Fibroblast of skin of scalp (primary cell): ENCODE measurements at places on chromosomes 16 and 17.

DNA sequence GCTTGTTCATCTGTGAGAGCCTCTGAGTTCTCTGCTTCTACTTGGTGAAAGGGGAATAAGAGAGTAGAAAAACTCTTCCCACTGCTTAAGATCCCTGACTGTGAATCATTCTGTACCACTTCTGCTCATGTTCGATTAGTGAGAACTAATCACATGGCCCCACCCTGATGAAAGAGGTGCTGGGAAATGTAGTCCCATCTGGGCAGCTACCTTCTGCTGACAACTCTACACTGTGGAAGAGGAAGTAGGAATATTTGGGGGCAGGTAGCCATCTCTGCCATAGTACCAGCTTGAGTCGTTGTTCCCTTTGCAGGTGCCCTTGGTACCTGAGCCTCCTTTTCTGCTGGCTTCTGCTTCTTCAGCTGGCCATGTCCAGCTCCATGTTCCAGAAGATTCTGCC lies 29.9 kb downstream of the NKD1 start:
- DNase-seq, result no peak

GRCh38 chr17:33258296-33258695 lies 34.8 kb downstream of the ASIC2 start:
- DNase-seq, result no peak

DNA sequence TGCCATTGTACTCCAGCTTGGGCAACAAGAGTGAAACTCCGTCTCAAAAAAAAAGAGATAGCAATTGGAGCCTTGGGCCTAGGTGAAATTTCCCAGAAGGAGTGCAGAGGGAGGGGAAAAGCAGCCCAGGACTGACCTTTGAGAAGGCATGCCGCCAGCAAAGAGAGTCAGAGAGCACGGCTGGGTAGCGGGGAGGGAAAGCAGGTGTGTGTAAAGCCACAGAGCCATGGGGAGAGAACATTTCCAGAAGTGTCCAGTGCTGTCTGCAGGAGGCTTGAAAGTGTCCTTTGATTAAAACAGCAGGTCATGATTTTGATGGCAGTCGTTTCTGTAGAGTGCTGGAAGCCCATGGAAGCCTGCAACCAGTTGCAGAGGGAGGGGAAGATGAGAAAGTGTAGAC lies 8.1 kb downstream of the C16orf54 start:
- no peak for DNase-seq

DNA sequence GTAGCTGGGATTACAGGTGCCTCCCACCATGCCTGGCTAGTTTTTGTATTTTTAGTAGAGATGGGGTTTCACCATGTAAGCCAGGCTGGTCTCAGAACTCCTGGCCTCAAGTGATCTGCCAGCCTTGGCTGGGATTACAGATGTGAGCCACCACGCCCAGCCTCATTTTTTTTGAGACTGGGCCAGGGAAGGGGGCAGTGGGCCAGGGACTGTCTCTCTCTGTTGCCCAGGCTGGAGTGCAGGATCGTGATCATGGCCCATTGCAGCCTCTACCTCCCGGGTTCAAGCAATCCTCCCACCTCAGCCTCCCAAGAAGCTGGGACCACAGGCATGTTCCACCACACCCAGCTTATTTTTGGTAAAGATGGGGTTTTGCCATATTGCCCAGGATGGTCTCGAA lies 16.0 kb downstream of the RSL1D1 start:
- no peak for DNase-seq

DNA sequence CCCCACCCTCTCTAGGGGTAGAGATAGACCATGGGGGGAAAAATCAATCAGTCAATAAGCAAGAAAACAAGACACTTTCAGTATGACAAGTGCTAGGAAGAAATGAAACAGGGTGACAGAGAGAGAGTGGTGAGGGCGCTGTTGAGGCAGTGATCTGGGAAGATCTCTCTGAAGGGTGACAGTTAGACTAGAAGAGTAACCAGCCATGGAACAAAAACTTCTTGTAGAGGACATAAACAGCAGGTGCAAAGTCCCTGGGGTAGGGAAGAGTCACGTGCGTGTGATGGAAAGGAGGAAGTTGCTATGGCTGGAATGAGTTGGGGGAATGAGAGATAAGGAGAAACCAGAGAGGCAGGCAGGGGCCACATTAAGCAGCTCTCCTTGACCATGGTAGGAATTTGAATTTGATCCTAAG lies 16.8 kb upstream of the EMP2 start:
- no peak for DNase-seq

- DNase-seq, result no peak
Measured at GRCh38 chr16:75996491-75996890, 270.2 kb upstream of the CPHXL start.

DNA sequence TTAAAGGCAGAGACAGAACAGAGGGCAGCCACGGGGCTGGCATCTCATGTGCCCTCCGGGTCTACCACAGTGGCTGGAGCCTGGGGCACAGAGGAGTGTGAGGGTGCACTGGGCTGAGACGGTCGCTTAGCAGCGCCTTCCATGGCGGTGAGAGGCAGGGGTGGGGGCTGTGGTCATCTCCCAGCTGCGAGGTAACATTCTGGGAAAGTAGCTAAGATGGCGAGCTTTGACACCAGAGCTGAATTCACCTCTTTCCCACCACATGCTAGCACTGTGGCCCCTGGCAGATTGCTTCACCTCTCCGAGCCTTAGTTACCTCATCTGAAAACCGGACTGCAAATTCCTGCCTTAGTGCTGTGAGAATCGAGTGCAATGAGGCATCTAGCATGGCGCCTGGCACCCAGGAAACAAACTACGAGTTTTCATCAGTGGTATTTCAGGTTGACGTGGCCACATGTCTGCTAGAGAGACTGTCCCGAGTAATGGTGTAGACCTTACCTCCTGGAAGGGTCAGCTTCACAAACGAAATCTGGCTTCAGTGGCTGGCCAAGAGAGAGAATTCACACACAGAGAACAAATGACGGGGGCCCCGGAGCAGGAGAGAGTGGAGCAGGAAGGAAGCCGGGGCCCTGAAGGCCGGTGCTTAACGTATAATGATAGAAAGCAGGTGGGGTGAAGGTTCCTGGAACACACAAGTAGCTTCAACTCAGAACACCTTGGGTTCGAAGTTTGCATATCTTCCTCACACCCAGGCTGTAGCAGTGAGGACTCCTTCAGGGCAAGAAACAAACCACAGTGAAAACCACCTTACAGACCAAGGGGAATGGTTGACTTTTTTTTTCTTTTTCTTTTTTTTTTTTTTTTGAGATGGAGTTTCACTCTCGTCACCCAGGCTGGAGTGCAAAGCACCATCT lies 63.9 kb upstream of the RPH3AL start:
- DNase-seq, result no peak

DNA sequence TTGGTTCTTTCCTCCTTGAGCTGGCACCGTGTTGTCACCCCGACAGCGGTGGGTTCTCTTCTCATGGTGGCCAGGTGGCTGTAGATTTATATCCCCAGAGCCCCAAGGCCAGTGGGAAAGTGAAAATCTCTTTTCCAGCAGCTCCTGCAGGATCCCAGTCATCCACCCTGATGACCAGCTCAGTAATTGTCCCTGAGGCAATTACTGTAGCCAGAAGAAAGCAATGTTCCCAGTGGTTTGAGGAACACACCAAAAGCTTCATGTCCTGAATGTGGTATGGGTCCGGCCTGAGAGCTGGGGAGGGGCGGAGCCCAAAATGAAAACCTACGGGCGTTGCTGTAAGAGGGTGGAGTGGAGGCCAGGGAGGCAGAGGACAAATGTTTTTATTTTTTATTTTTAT lies 69.0 kb downstream of the WSB1 start:
- no peak for DNase-seq

DNA sequence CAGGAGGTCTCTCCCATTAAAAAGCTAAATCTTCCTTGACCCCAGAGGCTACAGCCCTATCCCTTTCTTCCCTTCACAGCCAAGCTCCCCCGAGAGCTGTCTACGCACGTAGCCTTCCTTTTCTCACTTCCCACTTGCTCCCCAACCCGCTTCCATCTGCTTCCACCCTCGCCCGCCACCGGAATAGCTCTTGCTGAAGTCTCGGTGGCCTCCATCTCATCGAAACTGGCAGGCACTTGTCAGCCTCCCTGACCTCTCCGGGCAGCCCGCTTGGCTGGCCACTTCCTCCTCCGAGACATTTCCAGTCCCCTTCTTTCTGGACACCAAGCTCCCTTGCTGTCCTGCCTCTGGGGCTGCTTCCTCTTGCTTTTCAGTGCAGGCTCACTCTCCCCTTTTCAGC lies 10.7 kb upstream of the EPOP start:
- DNase-seq, result no peak

DNA sequence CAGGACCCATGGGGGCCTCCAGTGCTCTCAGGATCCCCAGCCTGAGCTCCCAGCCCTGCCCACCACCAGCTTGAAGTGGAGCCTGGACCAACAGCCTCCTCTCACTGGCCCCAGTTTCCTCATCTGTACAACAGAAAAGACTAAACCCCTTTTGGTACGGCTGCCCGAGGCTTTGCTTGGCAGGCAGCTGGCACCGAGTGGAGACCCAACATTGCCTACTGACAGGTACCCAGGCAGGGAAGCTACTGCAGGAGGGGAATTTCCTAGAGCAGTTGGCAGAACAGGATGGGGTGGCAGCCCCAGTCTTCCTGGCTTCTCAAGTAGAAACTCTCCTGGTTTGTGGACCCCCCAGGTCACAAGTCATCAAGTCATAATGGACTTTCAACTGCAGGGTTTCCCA lies 14.2 kb downstream of the SREBF1 start:
- no peak for DNase-seq

- peak; percentile 72 for DNase-seq
Measured at GRCh38 chr16:17802571-17802970, 331.8 kb upstream of the XYLT1 start.

GRCh38 chr16:70563636-70564035 lies 40.0 kb downstream of the SF3B3 start:
- DNase-seq, result no peak

GRCh38 chr17:35062308-35062707 lies 1.2 kb downstream of the RFFL start:
- DNase-seq, result no peak

- DNase-seq, result no peak
Measured at GRCh38 chr16:1403733-1404132, 10.8 kb downstream of the UNKL start.

DNA sequence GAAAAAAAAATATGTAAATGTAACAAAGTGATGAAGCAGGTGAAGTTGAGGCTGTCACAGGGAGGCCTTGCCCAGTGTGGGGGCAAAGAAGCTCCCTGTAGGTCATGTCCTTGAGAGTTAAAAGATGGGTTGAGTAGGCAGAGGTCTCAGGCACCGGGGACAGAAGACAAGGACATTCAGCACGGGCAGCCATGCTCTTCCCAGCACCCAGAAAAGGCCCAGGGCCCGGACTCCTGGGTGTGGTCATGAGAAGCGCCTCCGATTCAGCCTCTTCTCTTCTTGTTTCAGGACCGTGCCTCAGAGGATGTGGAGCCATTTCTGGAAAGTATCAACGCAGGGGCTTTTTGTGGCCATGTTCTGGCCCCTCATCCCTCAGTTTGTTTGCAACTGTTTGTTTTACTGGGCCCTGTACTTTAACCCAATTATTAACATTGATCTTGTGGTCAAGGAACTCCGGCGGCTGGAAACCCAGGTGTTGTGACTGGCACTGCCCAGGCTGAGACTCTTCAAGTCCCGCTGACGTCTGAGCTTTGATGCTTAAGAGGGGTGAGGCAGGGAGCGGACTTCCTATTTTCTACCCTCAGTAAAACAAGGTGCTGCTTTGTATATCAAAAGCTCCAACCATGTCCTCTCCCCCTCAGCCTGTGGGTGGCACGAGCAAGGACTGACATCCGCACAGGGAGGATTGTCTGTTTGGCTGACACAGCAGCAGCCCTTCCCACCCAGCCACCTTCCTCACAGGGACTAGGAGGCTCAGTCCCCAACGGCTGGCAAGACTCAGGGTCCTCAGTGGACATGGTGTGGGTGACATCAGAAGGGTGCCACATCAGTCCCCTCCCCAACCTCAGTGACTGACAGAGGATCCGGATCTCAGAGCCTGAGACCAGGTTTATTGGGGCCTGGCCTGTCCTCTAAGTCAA lies 26.5 kb downstream of the PLA2G10 start:
- DNase-seq, result no peak

- no peak for DNase-seq
Measured at GRCh38 chr16:80883159-80883642, 78.8 kb upstream of the CDYL2 start.

GRCh38 chr17:48173191-48173984 lies 65.8 kb downstream of the SNX11 start:
- no peak for DNase-seq

- DNase-seq, result no peak
Measured at GRCh38 chr17:28182559-28182958, 136.4 kb upstream of the TMEM97 start.

DNA sequence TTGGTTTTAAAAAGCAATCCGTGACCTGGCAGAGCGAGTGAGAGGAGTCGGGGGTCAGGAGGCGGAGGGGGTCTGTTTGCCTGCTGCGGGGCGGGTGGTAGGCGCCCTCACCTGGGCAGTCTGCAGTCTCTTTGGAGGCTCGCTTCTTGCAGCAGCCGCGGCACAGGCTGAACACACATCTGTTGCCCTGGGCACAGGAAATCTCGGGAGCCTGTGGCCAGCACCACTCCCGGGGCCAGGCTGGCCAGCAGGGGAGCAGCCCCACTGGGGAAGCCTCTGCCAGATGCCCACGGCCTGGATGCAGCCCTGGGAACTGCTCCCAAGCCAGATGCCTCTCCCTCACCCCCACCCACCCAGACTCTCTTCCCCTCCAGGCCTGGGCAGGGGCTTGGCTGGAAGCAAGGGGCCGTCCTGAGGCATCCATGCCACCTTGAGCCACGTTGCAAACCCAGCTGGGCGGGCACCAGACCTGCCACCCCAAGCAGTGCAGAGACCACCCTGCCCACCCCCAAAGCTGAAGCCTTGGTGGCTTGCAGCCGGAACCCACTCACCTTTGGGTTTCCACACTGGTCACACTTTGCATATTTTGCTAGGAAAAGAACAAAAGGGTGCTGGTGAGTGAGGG lies 6.6 kb downstream of the GPS1 start:
- DNase-seq, result no peak

DNA sequence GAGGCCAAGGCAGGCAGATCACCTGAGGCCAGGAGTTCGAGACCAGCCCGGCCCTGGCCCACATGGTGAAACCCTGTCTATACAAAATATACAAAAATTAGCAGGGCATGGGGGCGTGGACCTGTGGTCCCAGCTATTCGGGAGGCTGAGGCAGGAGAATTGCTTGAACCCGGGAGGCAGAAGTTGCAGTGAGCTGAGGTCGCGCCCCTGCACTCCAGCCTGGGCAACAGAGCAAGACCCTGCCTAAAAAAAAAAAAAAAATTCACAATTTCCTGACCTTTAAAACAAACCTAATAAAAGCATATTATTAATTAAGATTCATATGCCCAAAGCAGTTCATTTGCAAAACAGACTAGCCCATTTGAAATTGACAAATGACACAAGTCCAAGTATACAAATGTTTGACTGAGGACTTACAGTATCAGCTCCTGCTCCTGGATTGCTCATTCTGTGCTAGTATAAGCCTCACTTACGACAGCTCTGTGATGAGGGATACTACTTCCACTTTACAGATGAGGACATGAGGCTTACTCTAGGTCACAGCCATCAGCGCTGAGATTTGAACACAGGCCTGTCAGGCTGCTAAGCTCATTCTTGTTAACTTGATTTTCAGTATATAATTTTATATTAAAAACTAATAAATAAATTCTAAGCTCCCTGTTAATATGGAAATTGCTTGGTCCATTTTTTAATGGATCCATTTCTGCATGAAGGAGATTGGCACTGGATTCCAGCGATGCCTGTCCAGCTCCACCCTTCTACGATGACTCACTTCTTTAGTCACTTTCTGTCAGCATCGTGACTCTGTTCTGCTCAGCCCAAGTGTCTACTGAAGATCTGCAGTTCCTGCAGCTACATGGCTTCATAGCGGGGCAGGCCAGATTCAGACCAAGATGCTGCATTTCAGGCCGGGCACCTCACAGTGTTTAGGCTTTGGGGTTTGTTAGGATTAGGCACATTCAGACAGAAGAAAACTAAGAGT lies 88.2 kb downstream of the WDR59 start:
- peak; percentile 34 for DNase-seq
